ENCODE measurements at places on chromosomes 12 and 14.

GRCh38 chr14:22560662-22561365 lies 28.2 kb downstream of the DAD1 start:
- DNase-seq: no peak

DNA sequence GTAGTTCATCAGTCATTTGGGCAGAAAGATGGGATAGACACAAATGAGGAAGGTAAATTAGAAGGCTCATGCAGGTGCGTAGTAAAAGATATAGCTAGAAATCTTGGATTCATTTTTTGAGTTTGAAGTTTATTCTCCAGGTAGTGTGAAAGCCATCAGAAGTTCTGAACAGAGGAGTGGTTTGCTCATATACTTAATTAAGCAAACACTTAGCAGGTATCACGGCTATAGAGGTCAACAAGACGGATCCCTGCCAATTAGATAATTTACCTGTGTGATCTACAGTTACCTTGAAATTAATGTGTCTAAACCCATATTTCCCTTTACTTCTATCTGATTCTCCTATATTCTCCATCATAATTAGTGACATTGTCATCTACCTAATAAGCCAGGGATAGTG lies 29.7 kb downstream of the PALS1 start:
- no peak for DNase-seq

DNA sequence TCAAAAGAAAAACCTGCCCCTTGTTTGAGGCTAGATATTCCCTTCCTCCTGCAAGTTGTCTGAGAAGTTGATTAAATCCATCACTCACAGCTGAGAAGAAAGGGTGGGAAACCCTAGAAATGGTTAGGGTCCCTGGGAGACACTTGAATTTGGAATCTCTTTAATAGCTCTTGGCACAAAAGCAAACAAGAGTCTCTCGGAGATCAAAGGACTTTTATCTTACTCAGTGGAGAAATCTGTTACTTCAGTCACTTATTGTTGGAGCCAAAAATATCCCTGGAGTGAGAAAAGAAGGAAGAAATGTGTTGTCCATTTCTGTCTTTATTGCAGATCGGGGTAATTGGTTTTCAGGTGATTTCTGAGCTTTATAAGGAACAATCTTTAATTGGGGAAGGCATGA lies 47.0 kb downstream of the TMEM132C start:
- DNase-seq: no peak

DNA sequence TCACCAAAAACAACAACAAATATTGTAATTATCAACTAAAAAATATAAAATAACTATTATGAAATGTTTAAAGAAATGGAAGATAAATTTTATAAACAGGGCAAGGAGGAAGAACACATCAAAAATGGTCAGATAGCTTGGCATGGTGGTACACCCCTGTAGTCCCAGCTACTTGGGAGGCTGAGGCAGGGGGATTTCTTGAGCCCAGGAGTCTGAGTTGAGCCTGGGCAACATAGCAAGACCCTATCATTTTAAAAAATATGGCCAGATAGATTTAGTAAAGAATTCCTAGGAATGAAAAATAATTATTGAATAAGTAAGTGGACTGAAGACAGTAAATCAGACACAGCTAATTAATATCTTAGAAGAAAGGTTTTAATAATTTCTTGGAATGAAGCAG lies 32.6 kb downstream of the ITPR2 start:
- DNase-seq: no peak

GRCh38 chr14:66477567-66477966 lies 8.6 kb upstream of the CCDC196 start:
- no peak for DNase-seq

GRCh38 chr12:12997734-12998133 lies 2.3 kb downstream of the HEBP1 start:
- no peak for DNase-seq

DNA sequence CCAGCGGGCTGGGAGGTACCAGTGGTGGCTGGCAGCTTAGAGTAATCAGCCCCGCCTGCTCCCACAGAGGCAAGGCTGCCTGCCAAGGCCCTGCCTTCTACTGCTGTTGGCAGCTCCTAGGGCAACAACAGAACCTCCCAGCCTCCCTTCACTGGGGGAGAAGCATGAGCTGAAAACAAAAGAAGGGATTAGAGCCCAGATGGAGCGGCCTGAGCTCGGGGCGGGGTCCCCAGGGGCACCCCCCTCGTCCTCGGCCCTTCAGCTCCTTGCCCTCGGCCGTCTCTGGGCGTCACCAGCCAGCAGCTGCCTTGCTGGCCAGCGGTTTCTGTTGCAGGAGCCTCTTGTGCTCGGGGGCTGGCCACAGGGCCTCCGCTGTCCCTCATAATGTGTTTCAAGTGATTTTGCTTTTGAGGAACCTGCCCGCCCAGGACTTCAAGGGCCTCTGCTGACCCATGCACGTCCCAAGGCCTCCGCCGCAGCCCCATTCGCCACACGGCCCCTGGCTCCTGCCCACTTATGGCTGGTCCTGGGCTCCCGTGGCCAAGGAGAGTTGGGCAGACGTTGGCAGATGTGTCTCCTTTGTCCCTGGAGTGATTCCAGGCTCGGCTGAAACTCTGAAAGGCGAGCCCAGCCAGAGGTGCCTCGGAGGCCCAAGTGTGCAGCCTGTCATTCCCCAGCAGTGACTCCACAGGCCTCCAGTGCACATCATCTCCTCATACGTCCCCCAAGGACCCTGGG lies 49.7 kb downstream of the PSMA6 start:
- no peak for DNase-seq

GRCh38 chr12:130049666-130050065 lies 112.6 kb upstream of the FZD10 start:
- no peak for DNase-seq

DNA sequence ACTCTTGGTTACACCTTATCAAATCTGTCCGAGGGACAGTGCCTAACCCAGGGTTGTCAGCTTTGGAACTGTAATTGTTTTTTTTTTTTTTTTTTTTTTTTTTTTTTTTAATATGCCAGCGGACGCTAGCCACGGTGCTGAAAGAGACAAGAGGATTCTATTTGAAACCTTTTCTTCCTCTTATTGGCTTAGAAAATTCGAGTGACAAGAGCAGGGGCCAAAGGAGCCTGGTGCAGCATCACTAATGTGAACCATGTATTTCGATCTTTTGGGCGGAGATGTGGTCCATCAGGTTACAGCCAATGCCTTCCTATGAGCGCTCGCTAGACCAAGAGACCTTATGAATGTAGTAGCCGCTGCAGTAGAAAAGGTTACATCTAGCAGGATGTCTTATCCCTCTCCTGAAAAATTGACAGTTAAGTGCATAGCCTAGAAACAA lies 922 bp downstream of the PTPRR start:
- no peak for DNase-seq

DNA sequence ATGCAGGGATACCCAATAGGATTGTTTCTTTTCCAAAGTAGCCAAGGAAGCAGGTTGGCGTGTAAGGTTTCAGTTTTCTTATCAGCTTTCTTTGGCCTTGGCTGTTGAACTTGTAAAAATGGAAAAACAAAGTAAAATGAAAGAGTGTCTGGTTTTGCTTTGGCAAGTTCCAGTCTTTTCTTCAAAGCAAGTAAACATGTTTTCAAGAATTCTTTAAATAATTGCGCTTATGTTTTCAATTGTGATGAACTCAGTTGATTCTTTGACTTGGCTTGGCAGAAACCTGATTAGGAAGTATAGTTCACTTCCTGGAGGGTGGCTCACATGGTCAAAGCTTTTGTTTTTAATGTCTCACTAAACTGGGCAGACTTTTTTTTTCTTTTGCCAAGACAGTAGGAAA lies 112.2 kb upstream of the USP44 start:
- no peak for DNase-seq

DNA sequence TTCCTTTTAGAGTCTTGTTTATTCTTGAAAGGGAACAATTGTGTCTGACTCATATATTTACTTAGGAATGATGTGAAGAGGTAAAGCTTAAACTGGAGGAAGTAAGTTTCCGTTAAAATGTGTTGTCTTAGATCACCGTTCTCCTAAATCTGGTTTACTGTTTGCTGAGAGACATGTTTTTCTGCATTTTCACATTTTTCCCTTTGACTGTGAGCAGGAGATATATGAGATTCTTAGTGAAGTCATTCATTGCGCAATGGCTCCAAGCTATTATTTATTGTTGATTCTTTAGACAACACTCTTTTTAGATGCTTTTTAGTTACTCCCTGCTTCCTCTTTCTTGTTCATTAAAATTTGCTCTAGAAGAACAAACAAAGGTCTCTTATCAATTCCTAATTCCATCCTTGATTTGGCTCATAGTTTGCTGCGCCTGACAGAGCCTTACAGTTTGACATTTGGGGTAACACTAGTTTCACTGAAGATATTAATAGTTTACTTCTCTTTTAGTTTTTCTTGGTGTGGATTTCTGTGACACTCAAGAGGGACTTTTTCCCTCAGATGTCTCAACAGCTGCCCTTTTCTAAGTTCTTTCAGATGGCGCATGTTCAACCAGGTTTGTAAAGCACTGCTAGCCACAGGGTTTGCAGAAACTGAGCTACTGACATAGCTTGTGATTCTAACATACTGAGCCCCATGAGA lies 11.4 kb downstream of the CLECL1 start:
- DNase-seq: no peak

DNA sequence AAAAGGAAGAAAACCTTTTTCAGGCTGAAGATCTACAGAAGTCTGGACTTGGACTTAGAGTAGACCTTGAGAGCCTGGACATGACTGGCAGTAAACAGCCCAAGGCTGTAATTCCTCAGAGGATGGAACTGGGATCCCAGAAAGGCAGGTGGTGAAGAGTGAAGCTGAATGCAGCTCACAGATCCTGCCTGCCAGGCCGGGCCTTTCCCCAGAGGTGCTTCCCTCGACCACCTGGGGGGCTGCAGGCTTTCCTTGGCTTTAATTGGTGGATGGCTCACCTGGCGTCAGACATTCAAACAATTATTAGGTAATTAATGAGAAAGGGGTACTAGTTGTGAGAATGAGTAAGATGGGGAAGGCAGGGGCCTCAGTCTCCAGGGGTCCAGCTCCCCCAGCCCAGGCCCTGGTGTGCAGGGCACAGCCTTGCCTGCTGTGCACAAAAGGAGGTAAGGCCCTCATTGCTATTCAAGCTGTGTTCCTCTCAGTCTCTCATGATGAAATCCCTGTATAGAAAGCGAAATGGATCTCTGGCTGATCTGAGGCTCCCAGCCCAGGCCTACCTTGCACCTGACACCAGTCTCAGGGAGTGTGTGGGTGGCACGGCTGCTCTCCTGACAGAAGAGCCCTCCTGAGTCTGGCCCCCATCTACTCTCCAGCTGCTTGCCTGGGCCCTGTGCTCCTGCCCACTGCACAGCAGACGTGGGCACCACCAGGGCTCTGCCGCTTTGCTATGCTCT lies 63.0 kb upstream of the TCL1A start:
- DNase-seq: no peak

GRCh38 chr12:17017402-17017801 lies 411.4 kb upstream of the LMO3 start:
- DNase-seq: no peak

- DNase-seq: peak; percentile 58
Measured at GRCh38 chr12:123388177-123388950, 4.4 kb downstream of the KMT5A start.

DNA sequence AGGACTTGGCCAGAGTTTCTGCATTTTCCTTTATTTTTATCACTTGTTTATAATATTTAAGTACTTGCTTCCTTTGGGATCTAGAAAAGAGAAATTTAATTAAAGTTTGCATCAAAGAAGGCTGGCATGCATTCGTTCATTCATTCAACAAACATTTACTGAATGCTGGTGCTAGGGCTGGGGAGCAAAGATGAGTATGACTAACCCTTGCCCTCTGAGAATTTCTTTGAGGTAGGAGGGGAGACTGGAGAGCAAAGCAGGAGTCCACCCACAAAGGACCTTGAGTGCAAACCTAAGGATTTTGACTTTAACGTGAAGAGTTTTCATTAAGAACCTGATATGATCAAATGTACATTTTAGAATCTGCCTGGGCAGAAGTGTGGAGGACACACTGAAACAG lies 16.1 kb upstream of the NT5DC3 start:
- no peak for DNase-seq
